ENCODE measurements at places on chromosomes 2 and 18.

DNA sequence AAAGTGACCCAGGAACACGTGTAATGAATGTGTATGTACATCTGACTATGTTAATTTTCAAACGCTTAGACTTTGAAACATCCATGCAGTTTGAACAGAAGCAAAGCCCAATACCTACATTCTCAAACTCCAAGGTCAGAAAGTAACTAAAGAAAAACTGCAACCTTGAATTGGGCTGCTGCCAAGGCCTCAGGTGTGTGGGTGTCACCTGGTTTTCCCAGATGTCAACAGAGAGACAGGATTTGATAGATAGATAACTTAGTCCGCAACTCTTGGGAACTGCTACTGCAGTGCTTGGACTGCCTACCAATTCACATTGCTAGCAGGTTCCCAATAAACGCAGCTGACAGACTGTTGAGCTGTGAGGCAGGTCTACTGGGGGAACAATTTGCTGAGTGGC is 78.7 kb upstream of the PAPOLG start:
- DNase-seq, result peak; percentile 28

DNA sequence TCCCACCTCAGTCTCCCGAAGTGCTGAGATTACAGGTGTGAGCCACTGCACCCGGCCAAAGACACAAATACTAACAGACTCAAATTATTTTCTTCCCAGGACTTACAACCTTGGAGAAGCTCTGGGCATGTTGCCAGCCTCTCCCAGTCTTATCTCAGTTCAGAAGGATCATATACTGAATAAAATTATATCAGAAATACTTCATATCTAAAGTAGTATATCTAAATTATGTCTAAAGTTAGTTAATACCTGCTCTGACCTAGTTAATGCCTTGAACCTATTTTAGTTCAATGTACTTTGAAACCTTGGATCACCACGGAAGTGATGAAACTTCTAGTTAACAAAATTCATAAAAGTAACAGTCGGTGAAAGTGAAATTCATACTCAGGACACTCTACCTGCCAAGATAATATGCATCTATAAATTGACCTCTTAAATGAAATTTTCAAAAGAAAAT is 34.4 kb upstream of the CYBRD1 start:
- peak; percentile 9 for DNase-seq

DNA sequence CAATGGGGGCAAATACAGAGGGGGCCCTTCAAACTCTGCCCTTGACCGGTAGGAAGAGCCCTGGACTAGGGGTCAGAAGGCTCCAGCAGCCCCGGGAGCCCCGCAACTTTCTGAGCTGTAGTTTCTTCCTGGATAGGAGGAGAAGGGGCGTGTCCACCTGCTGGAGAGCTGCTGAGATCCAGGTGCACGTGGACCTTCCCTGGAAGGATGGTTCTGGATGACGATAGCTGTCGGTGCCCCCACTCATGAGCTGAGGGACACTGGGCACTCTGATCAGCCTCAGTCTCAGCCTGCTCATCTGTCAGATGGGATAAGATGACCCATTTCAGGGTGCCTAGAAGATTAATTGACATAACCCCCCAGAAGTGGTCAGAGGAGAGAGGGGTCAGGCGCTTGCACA is 125.2 kb upstream of the HDAC4 start:
- DNase-seq, result no peak

- peak; percentile 49 for DNase-seq
These were observed 115.3 kb downstream of the FEZ2 start for GRCh38 chr2:36482576-36483214.

DNA sequence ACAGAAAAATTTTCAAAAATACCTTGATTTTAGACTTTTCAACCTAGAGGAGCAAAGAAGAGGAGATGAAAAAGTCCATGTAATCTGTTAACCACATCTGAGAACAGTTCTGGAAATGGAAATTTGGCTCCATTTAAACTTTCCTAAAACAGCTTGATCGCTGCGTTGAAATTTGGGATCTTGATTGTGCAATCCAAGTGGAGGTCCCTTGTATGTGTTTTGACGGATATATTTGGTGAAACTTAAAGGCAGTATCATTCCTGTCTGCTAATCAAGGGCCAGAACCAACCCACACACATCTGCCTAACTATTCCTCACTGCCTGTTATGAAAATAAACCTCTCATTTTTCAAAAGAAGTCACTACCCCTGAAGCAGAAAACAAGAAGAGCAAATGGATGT is 46.6 kb downstream of the SPATS2L start:
- DNase-seq, result no peak

- DNase-seq, result no peak
These were observed 3.5 kb upstream of the NEURL3 start for GRCh38 chr2:96508521-96509113.

DNA sequence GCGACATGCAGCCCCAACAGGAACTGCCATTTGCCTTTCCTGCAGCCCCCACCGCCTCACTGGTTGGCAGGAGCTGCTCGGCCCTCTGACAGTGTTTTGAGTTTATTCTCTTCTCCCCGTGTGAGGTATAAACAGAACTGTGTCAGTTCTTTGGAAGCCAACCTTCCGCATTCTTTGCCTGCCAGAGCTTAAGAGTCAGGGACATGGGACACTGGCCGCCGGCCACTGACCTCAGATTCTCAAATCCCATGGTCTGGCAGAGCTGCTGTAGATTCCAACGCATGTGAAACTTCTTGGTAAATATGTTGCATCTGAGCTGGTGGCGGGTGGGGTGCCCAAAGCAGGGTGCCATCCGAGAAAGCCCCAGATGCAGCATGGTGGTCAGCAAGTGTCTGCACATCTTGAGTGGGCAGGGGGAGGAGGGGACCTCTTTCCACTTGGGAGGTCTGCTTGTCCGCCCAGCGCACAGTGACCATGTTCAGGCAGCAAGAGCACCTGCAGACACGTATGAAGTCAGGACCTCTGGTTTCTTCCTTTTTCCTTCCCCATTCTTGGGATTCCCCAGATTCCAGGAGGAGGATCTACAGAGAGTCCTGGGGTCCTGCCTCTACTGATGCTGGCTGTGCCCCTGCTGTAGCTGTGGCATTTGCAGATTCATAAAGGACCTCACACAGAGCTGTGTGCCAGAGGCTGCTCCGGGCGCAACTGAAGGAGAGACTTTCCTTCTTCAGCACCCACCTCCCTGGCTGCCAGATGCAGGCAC is 23.8 kb downstream of the ASB18 start:
- DNase-seq, result no peak

GRCh38 chr18:23803755-23804154 is 114.5 kb downstream of the LAMA3 start:
- DNase-seq, result no peak

- DNase-seq, result no peak
These were observed 77.3 kb downstream of the CPS1 start for GRCh38 chr2:210633699-210634098.

GRCh38 chr18:58097121-58097906 is 53.3 kb downstream of the NEDD4L start:
- DNase-seq, result no peak

DNA sequence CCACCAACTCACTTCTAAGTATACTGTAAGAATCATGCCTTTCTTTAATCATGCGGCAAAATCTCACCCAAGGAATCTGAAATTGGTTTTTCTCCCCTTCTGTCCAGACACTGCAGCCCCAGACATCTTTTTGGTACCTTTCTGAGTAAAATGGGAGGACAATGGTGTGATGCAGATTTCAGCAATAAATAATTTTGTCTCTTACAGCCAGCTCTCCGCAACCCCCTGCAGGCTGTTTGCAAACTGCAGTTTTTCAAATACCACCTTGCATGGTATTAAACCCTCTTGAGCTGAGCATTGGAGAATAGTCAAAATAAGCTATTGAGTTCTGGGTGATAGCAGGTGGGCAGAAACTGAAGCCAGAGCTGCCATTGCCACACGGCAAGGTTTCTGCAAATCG is 32.2 kb downstream of the GPR39 start:
- peak; percentile 27 for DNase-seq

DNA sequence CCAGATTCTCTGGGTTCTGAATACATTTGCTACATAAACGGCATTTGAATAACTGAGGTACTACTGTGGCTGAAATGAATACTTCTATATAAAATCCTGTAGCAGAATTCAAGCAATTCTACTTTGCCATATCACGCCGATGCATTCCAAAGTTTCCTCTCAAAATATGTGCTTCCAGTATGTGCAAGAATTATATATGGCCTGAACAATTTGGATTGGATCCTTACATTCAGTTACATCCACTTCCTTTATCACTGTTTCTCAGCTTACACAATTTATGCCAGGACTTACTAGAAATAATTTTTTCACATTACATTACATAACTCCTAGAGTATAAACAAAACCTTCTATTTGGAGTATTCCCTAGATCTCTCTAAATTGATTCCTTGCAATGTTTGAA is 46.3 kb upstream of the STAT4 start:
- DNase-seq, result no peak

DNA sequence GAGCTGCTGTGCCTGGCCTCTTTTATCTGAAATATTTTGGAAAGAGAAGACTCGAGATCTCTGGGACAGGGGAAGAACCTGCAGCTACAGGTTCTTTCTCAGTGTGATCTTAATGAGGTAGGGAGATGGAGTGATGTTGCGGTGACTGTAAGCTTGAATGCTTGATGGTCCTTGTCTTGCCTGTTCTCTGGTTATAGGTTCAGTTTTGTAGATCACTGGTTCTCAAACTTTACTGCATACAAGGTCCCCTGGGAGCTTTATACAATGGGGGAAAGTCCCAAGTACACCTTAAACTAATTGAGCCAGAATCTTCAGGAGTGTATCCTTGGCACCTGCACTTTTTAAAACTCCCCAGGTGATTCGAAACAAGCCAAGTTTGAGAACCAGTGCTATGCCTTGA is 136.7 kb upstream of the CXCR4 start:
- DNase-seq, result no peak

DNA sequence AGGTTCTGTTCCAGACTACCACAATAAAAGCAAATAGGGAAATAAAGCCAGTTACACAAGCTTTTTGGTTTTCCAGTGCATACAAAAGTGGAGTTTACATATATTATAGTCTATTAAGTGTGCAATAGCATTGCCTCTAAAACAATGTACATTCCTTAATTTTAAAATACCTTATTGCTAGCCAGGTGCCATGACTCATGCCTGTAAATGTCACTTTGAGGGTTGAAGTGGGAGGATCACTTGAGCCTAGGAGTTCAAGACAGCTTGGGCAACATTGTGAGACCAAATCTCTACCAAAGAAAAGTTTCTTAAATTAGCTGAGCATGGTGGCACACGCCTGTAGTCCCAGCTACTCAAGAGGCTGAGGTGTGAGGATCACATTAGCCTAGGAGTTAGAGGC is 52.9 kb upstream of the IMP4 start:
- no peak for DNase-seq

DNA sequence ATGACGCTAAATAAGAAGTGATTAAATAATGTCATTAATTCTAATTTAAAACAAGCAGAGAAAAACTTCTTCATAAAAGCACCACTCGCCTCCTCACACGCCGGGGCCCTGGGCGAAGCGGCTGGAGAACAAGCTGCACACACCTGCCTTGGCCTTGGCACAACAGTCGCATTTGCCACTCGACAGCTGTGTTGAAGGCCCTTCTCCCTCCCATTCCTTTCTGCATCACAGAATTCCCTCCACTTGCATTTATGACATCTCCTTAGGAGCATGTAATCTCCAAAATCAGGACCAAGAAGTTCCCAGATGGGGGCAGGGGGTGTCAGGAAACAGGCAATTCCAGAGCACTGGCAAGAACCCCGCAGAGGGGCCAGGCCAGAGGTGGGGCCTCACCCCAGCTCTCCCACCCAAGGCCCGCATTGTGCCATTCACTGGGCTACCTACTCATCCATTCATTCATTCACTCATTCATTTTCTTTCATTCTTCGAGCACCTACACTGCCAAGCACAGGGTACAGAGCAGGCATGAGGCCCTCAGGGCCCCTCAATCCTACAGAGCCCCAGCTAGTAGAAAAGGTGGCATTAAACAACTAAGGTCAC is 6.4 kb downstream of the HDAC4 start:
- DNase-seq, result no peak

- no peak for DNase-seq
These were observed 75.6 kb upstream of the EFEMP1 start for GRCh38 chr2:55999231-55999630.

DNA sequence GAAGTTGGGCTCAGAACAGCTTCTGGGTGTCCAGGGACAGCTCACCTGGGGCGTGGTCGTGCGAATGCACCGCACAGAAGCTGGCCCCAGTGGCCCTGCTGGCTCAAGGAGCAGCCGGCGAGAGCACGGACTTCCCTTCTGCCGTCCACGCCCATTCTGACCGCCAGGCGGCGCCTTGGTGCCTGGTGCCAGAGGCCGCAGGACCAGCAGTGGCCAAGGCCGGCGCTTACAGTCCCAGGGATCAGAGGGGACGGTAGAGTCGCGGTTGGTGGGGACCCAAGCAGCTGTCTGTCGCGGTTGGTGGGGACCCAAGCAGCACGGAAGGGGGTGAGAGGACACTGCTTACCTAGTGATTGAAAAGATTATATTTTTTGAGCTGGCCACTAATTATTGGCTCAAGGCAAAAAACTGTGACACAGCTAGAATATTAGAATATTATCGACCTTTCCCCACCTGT is 25.7 kb downstream of the NPPC start:
- DNase-seq, result peak; percentile 84

DNA sequence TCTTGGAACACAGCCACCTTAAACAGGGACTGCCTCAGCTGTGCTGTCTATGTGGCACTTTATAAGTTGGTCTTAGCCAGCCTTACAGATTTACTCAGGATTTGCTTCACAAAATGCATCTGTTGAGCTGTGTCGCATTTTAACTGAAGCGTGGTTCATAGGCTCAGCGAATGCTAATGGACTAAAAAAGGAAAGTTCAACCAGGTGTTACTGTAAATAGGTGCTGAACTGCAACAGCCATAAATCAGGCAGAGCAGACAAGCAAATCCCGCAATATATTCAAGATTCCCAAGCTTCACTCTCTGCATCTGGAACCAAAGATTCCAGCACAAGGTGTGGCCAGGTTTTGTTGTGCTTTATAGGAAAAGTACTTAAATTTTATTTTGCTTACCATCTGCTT is 130.0 kb downstream of the EPHA4 start:
- no peak for DNase-seq

DNA sequence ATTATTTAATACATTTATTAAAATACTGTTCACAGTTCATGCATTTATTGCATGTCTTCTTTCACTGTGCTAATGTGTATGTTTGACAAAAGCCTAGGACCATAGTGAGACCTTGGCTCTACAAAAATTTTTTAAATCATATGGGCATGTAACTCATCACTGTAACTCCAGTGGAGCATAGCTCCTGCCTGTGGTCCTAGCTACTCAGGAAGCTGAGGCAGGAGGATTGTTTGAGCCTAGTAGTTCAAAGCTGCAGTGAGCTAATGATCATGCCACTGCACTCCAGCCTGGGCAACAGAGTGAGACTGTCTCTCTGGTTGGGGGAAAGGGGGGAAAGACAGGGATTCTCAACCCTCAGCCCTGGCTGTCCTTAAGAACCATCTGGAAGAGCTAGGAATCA is 137.8 kb downstream of the PRKCE start:
- DNase-seq, result no peak

GRCh38 chr2:234588054-234588430 is 91.2 kb upstream of the ARL4C start:
- DNase-seq, result no peak

- no peak for DNase-seq
These were observed 1.0 kb upstream of the LDAH start for GRCh38 chr2:20823917-20824316.

GRCh38 chr18:24500766-24501165 is 40.3 kb downstream of the HRH4 start:
- DNase-seq, result no peak

- no peak for DNase-seq
These were observed 51.4 kb downstream of the TRAPPC12 start for GRCh38 chr2:3430740-3431490.

Measured in hepatocyte (in vitro differentiated cells).